Foreskin fibroblast (primary cell): ENCODE measurements at places on chromosomes 7 and 10.
A peak's percentile ranks its signal among the peaks of the same experiment; 100 is the strongest.

- DNase-seq: no peak
Measured at GRCh38 chr7:70674571-70675010, 457.4 kb upstream of the GALNT17 start.

GRCh38 chr10:92420546-92421275 is 129.7 kb downstream of the MARCHF5 start:
- no peak for DNase-seq

GRCh38 chr7:42077271-42078135 is 159.5 kb downstream of the GLI3 start:
- DNase-seq: no peak

DNA sequence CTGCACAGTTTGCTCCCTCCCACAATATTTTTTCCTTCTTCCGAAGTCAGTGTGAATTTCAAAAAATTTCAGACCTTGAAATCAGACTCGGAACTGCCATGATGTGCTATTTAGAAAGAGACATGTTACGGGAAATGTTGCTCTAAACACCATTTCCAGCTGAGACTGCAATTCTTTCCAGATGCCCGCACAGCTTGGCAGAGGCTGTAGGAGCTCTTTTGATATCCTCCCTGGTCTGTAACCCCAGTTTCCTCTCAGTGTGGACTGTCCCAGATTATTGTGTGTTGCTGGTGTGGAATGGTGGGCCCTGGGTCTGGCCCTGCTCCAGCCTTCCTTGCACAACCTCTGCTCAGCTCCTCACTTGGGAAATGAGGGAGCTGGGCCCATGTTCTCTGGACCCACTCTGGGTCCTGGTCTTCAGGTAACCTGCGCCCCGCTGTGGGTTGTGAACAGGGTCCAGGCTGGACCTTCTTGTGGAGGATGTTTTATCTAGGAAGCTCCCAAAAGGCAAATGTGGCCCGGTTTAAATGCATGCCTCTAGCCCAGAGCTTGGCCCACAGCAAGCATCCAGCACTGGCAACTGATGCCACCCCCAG is 172.8 kb upstream of the CXCL12 start:
- no peak for DNase-seq

DNA sequence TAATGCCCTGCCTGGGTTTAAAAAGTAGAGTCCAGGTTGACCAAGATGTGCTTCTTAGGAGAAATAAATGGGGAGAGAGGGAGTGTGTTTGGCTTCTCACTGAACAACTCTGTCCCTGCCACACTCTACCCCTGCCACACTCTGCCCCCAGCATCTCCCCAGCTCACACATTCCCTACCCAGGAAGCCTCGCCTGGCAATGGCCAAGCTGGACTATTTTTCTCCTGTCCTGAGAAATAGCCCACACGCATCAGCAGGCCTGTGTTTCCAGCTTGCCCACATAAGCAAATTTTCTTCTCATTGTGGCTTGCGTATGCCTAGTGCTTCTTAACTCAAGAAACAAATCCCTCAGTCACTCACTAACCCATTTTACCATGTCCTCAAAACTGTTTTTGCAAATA is 1.8 kb downstream of the LRRC18 start:
- DNase-seq: no peak

- no peak for DNase-seq
Measured at GRCh38 chr7:45007106-45007505, 7.1 kb downstream of the CCM2 start.

- DNase-seq: no peak
Measured at GRCh38 chr7:157388301-157388700, 51.5 kb downstream of the DNAJB6 start.

GRCh38 chr10:23331567-23332301 is 12.9 kb downstream of the C10orf67 start:
- peak; percentile 35 for DNase-seq

DNA sequence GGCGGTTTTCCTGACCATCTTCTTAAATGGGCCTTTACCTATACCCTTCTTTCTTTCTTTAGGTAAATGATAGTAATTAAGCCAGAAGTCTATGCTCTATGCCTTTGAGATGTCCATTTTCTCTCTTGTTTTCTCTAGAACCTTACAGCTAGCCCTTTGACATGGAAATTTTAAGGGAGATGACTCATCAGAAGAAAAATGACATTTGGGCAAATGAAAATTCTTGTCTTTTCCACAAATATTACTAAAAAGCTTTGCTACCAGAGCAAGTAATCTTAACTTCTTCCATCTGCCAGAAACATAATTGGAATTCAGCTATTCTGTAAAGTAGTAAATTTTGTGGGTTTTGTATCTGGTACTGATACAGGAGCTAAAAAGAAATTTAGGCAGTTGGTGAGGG is 59.5 kb downstream of the CCDC3 start:
- no peak for DNase-seq

GRCh38 chr10:49150426-49150825 is 16.6 kb upstream of the FAM170B start:
- DNase-seq: no peak

GRCh38 chr7:36283711-36284130 is 105.9 kb upstream of the ANLN start:
- peak; percentile 34 for DNase-seq

DNA sequence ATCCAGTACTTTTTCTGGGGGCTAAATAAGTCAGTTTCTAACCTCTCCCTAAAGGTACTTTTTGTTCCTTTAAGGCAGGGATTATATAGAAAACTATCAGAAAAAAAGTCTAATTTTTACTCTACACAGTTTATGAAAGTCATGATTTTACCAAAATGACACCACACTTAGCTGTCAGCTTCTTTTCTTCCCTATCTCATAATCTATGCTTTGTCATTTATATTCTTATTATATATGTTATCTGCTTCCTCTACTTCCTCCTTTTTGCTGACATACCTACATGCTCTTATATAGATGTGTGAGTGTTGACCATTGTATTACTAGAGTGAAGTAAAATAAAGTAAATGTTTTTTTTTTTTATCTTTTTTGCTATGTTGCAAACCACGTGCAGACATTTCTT is 203.9 kb upstream of the CHRM2 start:
- no peak for DNase-seq

GRCh38 chr7:14235056-14235455 is 245.6 kb upstream of the ETV1 start:
- DNase-seq: no peak

DNA sequence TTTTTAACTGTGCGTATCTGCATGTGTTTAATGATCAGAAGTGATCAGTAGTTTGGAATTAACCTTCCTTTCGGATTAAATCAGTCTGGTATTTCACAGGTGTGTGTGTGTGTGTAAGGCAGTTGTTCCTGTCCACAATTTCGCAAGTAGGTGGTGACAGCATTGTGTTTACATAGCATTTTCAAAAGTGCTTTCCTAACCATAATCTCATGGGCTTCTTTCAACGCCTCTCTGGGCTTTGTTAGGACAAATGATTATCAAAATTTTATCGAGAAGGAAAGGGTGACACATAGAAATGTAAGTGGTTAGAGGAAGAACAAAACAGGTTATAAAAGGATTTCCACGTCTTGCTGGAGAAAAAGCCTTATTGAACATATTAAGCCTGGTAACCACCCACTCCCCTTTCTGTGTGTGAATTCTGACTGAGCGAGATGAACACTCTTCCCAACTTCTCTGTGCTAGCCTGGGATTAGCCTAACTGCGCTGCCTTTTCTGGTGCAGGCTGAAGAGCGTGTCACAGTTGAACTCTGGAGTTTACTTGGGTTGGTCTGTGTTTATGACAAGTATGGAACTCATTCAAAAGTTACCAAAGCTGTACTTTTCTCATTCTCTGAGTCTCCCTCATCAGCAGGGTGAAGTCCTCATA is 292.3 kb upstream of the PITRM1 start:
- peak; percentile 15 for DNase-seq

GRCh38 chr10:11286261-11286852 is 268.7 kb downstream of the CELF2 start:
- no peak for DNase-seq

DNA sequence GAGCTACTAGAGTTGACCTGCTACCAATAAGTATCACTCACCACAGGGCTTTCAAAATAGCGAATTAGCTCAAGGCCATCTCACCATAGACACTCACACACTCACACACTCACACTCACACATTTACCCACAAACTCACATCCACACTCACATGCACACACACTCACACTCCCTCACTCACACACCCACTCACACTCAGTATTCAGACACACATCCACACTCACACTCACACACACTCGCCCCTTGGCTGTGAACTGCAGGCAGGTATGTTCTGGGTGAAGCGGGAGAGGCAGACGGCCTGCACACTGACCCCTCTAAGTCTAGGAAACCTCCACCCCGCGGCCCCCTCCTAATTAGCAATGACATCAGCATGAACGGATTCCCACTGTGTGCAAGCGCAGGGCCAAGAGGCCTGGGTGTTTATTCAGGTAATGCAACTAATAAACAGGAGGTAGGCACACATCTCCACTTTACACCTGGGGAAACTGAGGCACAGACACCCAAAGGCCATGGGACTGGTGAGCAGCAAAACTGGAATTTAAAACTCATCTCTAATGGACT is 94.6 kb downstream of the ADARB2 start:
- no peak for DNase-seq

DNA sequence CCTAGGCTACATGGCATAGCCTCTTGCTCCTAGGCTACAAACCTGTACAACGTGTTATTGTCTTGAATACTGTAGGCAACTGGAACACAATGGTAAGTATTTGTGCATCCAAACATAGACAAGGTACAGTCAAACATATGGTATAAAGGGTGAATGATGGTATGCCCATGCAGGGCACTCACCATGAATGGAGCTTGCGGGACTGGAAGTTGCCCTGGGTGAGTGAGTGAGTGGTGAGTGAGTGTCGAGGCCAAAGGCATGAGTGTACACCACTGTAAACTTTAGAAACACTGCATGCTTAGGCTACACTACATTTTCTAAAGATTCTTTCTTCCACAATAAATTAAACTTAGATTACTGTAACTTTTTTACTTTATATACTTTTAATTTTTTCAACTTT is 165.7 kb downstream of the PARD3 start:
- no peak for DNase-seq

GRCh38 chr10:126235979-126236851 is 152.1 kb downstream of the ADAM12 start:
- no peak for DNase-seq

DNA sequence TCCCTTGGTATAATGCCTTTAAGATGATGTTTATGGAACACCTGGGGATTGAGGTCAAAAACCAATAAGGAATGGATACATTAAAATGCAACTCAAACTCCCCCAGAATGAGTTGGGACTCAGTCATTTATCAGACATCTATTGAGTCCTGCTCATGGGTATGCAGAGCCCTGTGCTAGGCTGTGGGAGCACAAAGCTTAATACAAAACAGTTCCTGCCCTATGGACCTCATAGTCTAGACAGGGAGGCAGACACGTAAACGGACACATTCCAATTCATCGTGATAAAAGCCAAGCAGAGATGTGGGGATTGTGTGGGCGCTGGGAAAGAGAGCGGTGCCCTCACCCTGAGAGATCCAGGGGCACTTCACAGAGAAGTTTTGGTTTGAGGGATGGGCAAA is 181.7 kb downstream of the PTEN start:
- DNase-seq: no peak

- DNase-seq: no peak
Measured at GRCh38 chr7:43575506-43575905, 7.4 kb upstream of the STK17A start.

DNA sequence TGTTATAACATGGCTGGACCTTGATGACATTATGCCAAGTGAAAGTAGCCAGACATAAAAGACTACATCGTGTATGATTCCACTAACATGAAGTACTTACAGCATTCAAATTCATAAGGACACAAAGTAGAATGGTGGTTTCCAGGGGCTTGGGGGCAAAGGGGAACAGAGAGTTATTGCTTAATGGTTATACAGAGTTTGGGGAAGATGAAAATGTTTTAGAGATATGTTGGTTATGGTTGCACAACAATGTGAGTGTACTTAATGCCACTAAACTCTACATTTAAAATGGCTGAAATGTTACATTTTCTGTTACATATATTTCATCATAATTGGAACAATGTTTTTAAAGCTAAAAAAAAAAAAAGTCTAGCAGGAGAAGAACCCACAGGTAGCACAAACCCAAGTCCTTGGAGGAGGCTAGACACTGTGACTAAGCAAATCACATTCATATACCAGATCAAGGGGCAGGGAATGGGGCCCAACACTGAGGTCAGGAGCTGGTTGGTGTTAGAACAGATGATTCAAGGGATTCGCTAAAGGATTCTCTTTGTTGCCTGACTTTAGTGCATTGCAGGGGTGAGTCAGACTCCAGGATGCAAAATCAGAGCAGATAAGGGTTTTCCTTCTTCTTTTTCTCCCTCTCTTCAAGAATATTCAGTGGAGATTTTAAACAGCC is 25.1 kb upstream of the AOAH start:
- DNase-seq: no peak

- DNase-seq: no peak
Measured at GRCh38 chr10:130407052-130407451, 270.9 kb downstream of the GLRX3 start.

GRCh38 chr7:50542132-50542531 is 23.1 kb downstream of the DDC start:
- DNase-seq: no peak

GRCh38 chr10:114479307-114479706 is 75.0 kb upstream of the AFAP1L2 start:
- DNase-seq: no peak

DNA sequence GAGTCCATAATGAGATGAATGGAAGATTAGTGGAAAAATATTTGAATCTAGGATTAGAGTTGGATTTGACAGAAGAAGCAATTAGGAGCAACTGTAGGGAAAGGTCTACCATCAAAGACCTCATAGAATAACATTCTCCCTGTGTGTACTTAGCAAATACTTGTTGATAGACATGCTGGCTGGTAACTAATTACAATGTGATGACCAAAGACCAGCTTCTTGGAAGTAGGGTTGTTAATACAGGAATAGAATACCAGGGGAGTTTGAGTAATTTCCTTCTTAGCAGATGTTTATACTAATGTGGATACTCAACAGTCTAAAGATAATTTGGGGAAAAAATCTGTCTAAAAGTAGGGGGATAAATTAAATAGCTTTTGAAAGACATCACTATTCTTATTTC is 357.5 kb upstream of the BMPER start:
- no peak for DNase-seq

DNA sequence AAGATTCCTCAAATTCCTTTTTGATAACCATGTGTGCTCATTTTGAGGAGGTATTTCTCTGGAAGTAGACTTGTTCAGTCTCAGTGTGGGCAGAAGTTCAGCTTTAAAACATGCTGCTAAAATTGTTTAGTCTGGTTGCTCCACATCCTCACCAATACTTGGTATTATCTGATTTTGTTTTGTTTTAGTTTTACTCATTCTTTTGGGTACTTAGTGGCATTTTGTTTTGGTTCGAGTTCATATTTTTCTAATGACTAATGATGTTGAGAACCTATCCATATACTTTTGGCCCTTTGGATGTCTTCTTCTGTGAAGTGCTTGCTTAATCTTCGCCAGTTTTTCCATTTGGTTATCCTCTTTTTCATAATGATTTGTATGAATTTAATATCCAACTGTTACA is 694.2 kb upstream of the FZD8 start:
- peak; percentile 4 for DNase-seq

GRCh38 chr10:108783897-108784296 is 1139.4 kb downstream of the XPNPEP1 start:
- DNase-seq: no peak
